ENCODE measurements at places on chromosomes 1 and 21.

- DNase-seq, result peak; percentile 70
These were observed 47.5 kb downstream of the HSF2BP start for GRCh38 chr21:43611598-43612369.

GRCh38 chr1:175935566-175936115 lies 192.2 kb upstream of the TNR start:
- DNase-seq, result no peak

DNA sequence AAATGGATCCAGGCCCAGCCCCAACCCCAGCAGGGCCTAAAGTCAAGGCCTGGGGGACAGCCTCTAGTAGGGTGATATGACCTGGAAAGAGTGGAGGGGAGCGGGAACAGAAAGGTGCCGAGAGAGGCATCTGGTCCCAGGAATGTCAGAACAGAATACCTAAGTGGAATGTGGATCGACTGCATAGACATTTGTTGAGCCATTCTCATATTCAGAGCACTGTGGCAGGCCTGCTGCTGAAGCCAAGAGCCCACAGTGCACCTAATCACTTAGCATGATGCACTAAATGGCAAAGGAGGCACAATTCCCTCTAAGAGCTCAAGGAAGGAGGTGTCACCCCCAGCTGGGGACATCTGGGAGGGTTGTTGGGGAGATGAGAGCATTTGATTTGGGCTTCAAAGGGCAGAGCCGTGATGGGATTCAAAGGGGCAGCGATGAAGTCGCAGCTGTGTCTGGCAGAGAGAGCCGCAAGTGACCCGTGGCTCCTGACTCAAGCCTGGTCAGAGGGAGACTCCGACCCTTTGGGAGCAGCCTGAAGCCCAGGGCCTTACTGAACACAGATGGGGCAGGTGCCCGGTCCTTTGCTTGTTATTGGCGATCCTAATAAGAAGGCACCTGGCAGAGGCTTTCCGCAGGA lies 8.6 kb upstream of the PKP1 start:
- no peak for DNase-seq

- DNase-seq, result no peak
These were observed 804.6 kb upstream of the ADGRL4 start for GRCh38 chr1:79811173-79811572.

GRCh38 chr1:100584761-100585745 lies 47.1 kb downstream of the GPR88 start:
- DNase-seq, result no peak

GRCh38 chr1:172431721-172432192 lies 11.3 kb downstream of the C1orf105 start:
- DNase-seq, result no peak

GRCh38 chr21:17834639-17835354 lies 15.6 kb upstream of the C21orf91 start:
- DNase-seq, result no peak

DNA sequence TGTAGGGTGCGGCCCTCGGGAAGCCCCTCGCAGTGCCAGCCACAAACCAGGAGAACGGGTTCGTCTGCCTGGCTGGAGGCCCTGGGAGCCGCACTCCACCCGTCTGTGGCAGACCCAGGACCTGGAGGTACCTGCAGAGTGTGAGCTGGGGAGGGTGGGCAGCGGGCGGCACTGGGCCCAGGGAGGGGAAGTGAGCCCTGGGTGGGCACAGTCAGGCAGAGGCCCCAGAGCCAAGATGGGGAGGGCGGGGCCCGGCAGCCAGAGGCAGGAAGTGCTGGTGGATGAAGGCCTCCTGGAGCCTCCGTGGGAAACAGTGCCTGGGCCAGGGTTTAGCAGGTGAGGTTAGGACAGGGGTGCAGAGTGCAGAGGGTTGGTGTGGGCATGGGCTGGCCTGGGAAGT lies 4.0 kb upstream of the PEX10 start:
- peak; percentile 6 for DNase-seq

- no peak for DNase-seq
These were observed 76.8 kb downstream of the POU2F1 start for GRCh38 chr1:167297222-167298214.

GRCh38 chr1:33005838-33006421 lies 30.8 kb downstream of the AK2 start:
- no peak for DNase-seq

DNA sequence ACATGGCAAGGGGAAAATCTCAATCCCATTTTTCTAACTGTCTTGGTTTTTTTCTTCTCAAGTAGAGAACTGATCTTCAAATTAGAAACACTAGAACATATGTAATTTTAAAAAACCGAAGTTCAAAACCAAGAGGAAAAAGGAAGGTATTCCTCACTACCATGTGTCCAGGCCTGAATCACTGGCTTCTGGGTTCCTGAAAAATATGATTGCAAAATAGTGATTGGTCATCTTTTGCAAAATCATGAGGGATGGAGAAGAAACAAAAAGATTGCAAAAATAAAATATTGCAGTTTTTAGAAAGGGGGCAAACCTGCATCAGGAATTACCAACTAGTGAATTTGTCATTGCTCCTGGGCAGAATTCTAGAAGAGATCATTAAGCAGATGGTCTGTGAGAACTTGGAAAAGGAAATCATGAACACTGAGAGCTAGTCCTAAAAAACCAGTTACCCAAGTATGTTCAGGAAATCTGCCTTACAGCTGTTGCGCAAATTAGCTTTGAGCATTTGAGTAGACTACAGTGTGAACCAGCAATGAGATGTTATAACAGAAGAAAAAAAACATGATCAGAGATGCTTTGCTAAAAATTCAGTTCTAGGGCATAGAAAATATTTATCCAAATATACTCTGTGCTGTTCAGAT lies 49.4 kb downstream of the SPATA46 start:
- no peak for DNase-seq

- DNase-seq, result no peak
These were observed 20.6 kb downstream of the SPOCD1 start for GRCh38 chr1:31795096-31795675.

GRCh38 chr1:56819387-56819899 lies at the start of gene FYB2:
TSS of gene FYB2 (minus strand) at chr1:56819404. CDS start at chr1:56819290, 114 bp downstream.
- DNase-seq, result no peak

DNA sequence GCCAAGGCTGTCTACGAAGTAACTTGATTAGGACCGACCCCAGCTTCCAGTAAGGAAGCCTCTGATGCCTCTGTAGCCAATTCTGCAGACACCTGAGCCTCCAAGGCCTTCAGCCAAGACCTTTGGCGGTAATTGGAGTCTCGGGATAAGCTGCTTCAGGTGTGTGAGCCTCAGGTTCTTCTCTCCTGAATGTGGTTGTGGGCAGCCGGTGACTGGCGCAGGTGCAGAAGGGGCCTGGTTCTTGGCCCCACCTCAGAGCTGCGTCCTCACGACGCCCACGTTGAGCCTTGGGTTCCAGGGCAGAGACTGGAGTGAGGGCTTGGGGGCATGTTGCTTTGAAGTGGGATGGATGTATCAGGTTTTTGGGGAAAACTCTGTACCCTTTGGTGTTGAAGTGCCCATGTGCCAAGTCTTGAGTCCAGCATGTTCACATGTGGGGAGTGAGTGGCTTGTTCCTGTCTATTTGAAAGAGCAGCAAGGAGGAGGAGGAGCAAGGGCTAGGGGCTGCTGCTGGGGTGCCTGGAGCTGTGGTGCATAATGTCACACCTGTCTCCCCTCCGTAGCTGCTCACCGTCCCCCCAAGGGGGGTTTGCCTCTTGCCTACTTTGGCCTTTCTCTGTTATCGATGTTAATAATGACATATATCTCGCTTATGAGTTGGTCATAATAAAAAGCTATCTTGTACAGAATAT lies 1.4 kb downstream of the PSEN2 start:
- DNase-seq, result no peak

GRCh38 chr1:201666102-201666501 lies 127.2 kb downstream of the NAV1 start:
- no peak for DNase-seq

DNA sequence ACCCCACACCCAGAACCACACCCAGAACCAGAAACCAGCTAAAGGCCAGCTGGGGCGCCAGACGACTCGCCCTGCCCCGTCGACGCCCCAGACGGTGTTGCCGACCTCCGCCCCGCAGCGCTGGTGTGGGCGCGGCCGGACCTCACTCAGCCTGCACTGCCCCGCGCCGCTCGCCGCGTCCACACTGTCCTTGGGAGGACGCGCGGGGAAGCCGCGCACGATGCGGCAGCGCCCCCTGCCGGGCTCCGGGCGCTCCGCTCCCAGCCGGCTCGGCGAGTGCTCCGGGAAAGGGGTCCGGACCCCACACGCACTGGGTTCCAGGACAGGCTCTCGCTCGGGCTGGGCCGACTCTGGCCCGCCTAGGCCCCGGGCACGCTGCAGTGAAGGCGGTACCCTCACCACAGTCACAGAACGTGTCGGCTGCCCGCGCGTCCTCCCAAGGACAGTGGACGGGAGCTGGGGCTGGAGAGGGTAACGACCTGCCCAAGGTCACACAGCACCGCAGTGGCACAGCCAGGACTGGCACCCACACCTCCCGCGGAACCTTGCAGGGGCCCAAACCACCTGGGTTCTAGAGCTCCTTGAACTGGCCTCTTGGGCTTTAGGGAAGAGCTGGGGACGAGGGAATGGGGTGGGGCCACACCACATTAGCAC lies 90.2 kb downstream of the DMRTA2 start:
- DNase-seq, result peak; percentile 63

DNA sequence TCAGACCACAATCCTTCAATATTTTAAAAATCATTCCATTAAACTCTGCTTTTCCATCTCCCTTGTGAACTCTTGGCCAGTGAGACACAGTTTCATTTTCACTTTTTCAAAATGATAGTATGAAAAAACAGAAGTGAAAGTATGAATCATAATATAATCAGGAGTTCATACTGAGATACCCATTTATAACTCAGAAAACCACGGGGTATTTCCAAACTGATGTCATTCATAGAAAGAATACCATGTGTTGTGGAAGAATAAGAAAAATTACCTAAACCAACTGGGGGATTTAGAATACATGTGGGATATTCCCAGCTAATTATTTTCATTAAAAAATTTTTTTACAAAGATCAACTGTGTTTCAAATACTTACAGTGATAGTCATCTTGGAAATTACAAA lies 149.9 kb downstream of the MRPL39 start:
- DNase-seq, result no peak

DNA sequence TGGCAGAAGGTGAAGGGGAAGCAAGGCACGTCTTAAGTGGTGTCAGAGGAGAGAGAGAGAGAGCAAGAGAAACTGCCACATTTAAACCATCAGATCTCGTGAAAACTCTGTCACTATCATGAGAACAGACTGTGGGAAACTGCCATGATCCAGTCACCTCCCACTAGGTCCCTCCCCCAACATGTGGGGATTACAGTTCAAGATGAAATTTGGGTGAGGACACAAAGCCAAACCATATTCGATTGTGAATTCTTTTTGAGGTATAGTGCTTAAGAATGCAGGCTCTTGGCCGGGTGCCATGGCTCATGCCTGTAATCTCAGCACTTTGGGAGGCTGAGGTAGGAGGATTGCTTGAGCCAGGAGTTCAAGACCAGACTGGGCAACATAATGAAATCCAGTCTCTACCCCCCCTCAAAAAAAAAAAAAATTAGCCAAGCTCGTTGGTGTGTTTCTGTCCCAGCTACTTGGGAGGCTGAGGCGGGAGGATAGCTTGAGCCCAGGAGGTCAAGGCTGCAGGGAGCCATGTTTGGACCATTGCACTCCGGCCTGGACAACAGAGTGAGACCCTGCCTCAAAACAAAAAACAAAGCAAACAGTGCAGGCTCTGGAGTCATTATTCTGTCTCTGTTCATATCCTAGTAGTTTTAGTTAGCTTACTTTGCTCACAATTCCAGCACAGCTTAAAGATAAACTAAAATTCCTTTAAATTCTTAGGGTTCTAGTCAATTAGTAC lies 6.0 kb downstream of the ZCCHC17 start:
- no peak for DNase-seq

DNA sequence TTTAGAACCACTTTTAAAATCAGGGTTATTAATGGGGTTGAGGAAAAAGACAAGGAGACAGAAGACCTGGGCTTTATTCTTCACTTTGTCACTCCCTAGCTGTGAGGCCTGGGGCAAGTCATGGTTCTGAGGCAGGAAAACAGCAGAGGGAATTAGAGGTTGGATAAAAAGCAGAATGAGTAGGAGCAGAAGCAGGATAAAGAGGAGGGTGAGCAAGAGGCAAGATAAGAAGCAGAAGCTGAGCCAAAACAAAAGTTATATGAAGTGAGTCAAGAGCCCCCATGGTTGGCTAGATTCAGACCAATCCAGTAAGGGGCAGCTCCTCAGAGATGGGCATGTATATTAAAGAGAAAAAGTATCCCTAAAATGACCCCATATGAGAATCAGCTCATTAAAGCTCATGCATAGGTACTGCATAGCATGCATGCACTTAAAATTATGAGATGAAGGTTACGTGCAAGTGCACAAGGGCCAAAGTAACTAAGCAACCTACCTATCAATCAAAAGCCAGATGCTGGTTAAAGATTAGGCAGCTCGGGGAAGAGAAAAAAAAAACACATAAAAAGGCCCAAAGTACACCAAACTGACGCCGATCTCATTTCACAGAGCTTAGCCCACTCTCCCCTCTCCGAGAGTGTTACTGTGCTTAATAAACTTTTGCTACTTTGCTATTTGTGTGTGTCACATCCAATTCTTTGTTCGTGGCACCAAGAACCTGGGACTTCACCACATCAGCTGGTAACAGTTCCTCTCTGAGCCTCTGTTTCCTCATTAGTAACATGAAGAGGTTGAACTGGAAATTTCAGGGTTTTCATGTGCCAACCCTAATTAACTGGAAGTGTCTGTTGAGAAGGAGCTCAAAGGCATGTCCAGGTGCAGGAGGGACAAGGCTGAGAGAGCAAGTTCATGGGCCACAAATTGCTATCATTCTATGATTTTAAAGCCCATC lies 2.2 kb downstream of the AVPR1B start:
- DNase-seq, result no peak

GRCh38 chr1:169109561-169110134 lies 3.2 kb downstream of the ATP1B1 start:
- peak; percentile 47 for DNase-seq

GRCh38 chr1:232287676-232288569 lies 342.0 kb downstream of the SIPA1L2 start:
- no peak for DNase-seq

DNA sequence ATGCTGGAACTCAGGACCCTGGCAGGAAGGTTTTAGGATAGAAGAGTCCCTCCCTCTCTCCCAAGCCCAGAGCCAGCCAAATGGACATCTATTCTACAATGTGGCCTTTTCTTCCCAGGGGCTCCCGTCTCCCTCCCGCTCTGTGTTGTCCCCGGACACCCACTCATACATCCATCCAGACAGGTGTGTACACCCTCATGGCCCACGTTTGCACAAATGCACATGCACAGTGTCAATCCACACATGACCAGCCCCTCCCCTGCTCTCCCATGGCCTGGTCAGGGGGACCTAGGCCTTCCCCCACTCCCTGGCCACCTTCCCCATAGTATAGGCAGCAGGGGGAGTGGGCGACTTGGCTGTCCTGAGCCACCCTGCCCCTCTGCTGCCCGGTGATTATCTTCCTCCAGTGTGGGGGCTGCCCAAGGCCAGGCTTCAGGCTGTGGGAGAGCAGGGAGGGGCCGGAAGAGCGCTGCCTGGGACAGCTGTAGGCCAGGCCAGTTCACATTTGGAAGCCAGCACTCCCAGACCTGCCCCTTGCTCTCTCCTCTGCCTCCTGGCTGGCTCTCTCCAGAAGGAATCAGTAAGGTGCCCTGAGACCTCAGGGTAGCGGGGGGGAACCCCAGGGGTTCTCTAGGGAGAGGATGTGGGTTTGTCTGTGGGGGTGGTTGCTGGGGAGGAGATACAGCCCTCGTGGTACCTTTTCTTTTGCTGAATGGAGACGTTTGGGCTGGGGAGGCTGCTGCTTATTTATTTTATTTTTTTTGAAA lies 4.1 kb upstream of the PTPN7 start:
- no peak for DNase-seq

- DNase-seq, result no peak
These were observed 565 bp upstream of the DMRTB1 start for GRCh38 chr1:53458634-53459033.

Data from NCI-H146 (cell line).